ENCODE measurements at places on chromosomes 16 and 17.

DNA sequence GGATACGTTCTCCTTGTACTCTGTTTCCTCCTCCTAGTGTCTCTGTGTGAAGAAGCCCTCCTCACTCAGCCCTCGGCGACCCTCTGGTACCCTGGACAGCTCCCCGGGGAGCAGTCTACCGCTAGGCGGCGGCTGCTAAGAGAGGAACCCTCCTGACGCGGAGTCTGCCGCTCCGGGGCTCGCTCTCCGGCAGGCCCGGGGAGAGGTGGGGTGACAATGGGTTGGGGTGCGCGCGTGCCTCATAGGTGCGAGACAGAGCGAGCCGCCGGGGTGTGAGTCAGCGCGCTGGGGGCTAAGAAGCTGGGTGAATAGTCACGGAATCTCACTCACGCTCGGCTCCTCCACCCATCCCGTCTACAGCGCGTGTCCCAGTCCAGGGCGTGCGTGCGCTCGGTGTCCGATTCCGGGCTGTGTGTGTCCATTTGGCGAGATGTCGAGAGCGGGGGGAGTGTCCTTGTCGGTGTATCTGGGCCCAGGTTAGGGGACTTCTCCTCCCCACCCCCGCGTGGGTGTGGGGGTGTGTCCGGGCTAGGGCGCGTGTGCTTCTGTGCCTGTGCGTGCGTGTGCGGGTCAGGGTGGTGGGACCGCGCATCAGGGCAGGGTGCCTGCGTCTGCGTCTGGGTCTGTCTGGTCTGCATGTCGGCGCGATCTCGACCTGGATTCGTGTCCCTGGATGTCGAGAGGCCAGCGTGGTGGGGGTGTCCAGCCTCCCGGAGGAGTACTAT is 577 bp upstream of the HS3ST2 start:
- peak; percentile 91 for DNase-seq

GRCh38 chr17:4048218-4048617 is 84.0 kb upstream of the ATP2A3 start:
- no peak for DNase-seq

DNA sequence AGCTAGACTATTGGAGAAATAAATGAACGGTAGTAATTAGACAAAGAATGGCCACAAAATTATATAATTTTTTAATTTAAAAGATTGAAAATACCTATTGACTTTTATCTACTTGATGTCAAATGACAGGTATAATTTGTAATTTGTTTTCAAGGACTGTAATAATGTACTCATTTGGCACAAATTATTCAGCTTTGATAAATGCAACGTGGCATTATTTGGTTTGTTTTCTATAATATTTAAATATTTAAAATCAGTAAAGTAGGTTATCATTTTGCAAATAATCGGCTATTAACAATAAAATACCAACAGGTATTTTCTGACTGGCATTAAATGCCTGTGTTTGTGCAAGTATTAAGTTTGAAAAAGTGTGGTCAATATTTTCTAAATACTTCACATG is 60.6 kb downstream of the CDH11 start:
- no peak for DNase-seq

- no peak for DNase-seq
Measured at GRCh38 chr16:4372578-4373355, 1.1 kb downstream of the VASN start.

DNA sequence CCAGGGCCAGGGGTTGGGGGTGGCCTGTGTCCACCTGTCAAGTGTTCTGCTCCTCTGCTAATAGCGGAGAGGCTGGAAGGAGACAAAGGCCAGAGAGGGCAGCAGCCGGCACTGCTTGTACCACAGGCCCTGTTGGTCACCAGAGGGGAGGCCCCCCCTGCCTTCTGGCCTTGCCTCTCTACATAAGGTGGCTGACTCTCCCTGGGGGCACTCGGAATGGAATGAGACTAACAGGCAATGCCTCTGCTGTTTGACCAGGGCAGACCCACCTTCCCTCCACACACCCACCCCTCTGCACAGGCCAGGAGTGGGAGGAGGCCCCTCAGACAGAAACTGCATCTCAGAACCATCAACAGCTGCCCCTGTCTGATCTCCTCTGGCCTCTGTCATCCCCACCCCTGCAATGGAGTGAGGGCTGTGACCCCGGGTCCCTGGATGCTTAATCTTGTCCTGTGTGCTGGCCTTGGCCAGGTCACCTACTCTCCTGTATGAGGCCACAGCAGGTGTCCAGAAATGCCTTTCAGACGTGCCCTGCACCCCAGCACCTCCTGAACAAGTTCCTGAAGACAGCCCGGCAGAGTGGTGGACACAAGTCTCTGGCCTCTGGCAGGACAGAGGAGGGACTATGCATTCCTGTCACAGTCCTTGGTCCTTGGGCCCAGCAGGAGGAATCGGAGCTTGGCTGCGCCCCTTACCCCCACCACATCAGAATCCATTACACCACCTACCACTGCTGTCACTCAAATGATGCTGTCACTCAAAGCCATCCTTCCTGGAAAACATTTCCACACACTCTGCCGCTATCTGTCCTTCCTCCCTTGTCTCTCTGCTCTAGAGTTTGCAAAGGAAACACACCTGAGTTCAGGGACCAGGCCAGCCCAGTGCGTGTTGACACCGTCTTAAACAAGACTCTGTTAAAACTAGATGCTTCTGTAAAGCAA is 107.5 kb upstream of the ZNF750 start:
- peak; percentile 30 for DNase-seq

GRCh38 chr16:16933861-16934260 is 536.9 kb downstream of the XYLT1 start:
- DNase-seq = no peak

- no peak for DNase-seq
Measured at GRCh38 chr17:17989618-17990017, 17.0 kb downstream of the DRC3 start.

DNA sequence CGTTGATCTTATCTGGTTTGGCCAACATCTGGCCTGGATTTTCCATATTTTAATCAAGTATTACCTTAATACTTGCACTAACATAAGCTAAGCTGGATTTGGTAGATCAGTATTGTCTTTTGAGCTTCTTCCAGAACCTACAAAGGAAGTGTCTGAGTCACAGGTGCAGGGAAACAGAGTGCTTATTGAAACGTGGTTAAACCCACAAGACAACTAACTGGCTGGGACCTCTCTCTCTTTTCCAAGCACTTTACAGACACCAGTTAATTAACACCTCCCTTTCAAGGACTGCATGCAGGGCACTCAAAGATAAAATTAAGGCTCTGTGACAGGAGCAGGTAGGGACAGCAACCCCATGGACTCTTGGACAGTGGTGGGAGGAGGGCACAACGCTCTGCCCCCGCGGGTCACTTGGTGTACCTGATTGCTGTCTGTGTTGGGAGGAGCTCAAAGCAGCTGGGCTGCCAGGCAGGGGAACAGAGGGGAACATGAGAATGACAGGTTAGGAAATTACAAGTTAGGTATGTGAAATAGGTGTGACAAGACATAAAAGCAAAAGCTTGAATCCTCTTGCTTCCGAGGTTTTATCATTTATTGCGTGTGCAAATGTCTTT is 133.7 kb upstream of the MON1B start:
- DNase-seq = peak; percentile 42

DNA sequence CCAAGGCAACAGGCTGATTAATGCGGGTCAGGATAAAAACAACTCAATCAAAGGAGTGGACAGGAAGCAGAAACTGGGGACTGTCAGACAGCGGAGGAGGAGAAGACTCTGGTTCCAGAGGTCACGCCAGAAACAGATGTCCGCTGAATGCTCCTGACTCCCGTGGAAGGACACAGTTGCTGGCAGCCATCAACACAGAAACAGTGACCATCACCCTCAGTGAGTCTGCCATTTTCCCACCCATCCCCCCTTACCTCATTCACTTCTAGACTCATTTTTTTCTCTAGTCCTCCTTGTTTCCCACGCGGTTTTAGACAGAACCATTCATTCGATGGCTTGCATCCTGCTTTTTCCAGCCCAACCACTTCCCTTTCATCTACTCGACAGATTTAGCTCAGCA is 40.9 kb downstream of the DHRS7C start:
- peak; percentile 47 for DNase-seq

DNA sequence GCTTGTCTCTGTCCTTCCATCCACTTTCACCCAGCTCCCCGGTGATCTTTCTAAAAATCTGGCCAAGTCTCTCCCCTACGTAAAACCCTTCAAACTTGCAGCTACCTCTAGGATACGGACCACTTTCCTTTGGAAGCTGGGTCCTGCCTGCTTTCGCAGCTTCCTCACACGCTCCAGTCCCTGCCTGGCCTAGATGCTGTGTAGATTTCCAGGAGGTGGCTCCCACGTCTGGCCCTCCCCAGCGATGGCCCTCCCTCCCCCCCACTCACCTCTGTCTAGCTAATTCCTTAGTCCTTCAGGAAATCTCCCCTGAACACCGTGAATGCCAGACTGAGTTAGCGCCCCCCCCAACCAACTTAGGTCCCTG is 579 bp upstream of the LRRC59 start:
- no peak for DNase-seq

DNA sequence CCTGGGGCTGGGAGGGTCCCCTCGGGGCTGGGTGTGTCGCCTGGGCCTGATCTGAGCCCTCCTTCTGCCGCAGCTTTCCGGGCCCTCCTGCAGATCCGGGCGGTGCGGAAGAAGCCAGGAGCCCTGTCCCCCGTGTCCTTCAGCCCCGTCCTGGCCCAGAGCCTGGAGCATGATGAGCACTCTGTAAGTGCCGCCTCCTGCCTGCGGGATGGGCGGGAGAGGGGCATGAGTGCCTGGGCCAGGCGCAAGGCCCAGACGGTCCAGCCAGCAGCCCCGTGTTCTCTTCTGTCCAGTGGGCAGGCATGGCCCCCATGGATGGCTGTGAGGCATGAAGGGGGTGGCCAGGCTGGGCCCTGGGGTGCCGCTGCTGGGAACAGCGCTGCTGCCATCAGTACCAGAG is 16.0 kb upstream of the NUDT16L1 start:
- no peak for DNase-seq

Measured in kidney (tissue), 22 donors.